ENCODE measurements at places on chromosomes 1 and 21.
A peak's percentile ranks its signal among the peaks of the same experiment; 100 is the strongest.

DNA sequence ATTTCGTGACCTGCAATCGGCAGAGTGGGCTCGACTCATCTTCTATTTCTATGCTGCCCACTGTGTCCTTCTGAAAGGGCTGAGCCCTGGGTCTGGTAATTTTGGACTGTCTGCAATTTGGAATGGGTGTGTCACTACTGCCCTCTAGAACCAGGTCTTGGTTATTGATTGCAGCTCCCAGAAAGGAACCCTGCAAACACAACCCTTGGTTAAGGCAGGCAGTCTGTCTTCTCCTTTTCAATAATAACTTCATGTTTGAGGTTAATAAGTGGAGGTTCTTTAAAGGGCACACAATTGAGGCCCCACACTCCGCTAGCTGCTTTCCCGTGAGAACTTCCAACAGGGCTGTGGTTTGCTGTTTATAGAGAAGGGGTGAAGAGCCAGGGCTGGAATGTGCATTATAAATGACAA, 79.9 kb upstream of the LYST start:
- peak; percentile 40 for DNase-seq

- no peak for DNase-seq
Measured at GRCh38 chr21:25676451-25676850, 37.4 kb downstream of the JAM2 start.

GRCh38 chr1:192235127-192235526, 76.9 kb downstream of the RGS18 start:
- DNase-seq = no peak

DNA sequence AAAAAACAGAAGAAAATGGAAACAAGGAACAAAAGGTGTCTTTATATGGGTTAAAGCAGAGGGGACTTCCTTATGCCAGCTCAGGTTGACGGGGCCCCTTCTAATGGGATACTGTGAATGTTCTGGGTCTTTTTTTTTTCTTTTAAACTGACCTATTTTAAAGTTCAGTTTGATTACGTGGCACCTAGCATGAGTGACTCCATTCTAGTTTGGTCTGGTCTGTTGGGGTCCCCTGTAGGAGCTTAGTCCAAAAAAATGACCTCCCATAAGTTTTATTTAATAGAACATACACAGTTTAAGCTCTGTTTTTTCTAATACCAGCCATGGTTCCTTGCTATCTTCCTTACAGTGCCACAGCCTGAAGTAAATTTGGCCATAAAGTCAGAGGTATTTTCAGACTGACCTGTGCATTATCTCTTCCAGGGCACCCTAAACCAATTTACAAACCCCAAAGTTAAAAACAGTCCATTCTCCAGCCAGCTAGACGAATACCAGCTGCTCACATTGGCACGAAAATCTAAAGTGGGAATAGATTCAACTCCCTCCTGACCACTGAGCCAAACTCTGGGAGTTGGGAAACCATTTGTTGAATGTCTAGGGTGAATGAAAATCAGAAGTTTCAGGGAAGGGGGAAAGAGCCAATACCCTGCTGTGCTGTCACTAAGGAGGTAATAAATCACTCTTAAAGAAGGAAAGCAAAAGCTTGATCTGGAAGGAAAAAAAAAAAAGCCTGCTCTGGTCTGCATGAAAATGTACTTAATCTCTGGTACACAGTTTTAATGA, 42.4 kb downstream of the AKNAD1 start:
- no peak for DNase-seq

GRCh38 chr1:231738554-231738953, 112.0 kb downstream of the DISC1 start:
- no peak for DNase-seq

GRCh38 chr1:28766532-28767183, 29.9 kb downstream of the YTHDF2 start:
- DNase-seq = no peak

DNA sequence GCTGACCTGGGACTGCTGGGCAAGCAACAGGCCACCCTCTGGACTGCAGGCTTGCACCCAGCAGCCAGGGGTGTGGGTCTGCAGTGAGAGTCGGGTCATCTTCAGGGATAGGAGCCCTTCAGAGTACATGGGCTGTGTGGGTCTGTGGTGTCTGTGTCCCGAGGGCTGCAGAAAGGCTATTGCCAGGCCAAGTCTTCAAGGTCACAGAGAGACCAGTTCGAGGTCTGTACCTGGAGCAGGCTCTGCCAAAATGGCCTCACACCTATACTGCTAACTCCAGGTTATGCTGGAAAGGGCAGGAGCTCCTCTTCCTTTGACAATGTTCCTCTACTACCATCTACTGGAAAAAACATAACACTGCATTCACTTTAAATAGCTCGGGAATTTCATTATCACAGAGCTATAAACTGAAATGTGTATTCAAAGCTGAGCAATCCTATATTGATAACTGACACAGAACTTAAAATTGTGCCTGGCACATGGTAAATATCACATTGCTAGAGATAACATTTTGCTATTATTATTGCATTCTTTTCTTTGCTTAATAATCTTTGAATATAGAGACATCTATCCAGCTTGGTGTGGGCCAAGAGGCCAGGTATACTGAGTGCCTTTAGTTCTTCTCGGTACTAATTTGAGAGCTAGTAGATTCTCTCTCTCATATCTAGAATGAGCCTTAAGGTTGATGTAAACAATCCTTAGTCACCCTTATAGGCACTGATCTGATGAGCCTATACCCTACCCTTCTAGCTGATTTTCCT, 6.9 kb upstream of the DNAH14 start:
- no peak for DNase-seq

- DNase-seq = no peak
Measured at GRCh38 chr1:101071470-101071891, 45.9 kb upstream of the DPH5 start.

DNA sequence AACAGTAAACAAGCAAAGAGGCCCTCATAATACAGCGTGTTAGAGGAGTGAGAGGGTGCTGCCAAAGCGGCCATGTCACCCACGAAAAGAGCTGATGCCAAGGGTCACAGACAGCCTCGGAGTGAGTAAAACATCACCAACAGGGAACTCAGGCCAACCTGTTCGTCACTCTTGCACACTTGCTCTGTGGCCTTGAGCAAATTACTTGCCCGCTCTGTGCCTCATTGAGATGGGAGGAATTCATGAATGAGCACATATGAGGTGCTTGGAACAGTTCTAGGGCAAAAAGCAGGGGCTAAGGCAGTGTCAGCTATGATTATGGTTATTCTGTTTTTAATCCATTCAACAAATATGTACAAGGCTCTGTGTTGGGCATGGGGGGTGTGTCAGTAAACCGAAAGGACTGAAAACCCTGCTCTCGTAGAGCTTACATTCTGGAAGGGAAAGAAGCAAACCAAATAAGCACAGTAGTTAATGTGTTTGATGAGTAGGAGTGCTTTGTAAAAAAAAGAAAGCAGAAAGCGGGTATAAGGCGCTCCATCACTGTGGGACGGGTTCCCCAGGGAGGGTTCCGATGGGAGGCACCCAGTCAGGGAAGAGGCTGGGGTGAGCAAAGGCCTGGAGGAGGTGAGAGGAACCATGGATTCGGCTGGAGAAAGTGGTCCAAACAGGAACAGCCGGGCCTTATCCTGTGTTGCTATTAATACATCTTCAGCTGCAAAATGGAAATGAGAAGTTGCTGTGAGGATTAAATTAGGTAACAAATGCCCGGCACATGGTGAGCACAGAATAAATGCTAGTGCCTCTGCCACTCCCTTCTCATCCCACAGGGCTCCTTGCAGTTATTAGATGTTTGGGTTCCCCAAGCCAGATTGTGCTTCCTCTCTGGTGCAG, 39.5 kb upstream of the RD3 start:
- DNase-seq = no peak

GRCh38 chr1:74853756-74854155, 120.8 kb downstream of the TYW3 start:
- no peak for DNase-seq
